ENCODE measurements at places on chromosomes 4 and X.

- no peak for DNase-seq
These were observed 308.1 kb downstream of the SLC7A11 start for GRCh38 chr4:137934046-137934445.

DNA sequence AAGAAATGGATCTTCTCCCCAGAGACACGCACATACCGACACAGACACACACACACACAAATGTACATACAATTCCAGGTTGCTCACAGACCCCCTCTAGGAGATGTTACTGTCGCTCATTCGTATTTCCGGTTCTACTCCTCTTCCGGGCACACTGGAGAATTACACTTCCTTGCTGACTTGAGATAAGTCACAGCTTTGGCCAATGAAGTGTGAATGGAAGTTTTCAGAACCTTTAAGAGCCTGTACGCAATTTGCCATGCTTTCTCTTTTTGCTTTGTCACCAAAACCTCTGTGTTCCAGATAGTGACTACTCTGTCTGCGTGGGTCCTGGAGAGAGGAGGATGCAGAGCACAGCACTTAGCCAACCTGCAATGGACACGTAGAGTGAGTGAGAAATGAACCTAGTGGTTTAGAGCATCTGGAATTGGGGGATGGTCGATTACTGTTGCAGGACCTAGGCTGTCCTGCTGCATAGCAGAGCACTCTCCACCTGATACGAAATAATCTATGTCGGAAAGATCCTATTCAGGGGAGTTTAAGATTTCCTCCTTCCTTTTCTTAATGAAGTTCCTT is 239.5 kb upstream of the TET2 start:
- no peak for DNase-seq

- DNase-seq, result no peak
These were observed 245.9 kb downstream of the IDS start for GRCh38 chrX:149259241-149259640.

- DNase-seq, result no peak
These were observed 185.6 kb downstream of the ADAMTS3 start for GRCh38 chr4:72383439-72383838.
